ENCODE measurements at places on chromosomes 2 and 18.

DNA sequence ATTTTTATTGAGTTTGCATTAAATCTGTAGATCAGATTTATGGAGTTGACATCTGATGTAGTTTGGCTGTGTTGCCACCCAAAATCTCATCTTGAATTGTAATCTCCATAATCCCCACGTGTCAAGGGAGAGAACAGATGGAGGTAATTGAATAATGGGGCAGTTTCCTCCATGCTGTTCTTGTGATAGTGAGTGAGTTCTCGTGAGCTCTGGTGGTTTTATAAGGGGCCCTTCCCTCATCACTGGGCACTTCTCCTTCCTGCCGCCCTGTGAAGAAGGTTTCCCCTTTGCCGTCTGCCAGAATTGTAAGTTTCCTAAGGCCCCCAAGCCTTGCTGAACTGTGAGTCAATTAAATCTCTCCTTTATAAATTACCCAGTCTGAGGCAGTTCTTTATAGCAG lies 32.2 kb downstream of the ZC3H15 start:
- peak; percentile 14 for DNase-seq

DNA sequence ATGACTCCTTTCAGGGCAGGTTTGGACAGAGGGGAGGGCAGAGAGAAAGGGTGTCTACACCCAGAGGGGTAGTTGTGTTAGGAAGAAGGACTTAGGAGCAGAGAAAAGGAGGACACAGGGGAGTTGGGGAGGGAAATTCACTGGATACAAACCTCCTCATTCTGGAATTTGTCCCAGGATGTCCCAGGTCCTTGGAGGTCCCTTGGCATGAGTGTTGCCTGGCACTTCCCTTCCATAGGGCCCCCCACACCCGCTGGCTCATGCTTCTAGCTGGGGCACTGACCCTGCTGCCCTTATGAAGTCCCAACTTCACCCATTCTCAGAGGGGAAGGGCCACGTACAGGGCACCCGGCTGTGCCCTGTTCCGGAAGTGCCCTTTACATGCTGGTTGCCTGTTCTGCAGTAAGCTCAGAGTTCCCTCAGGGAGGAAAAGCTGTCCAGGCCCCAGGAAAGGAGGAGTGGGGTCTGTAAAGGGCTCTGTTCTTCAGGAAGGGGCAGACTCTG lies 93.6 kb upstream of the SMAD2 start:
- no peak for DNase-seq

- DNase-seq, result no peak
Observed at GRCh38 chr2:10256515-10257031, 46.1 kb upstream of the HPCAL1 start.

DNA sequence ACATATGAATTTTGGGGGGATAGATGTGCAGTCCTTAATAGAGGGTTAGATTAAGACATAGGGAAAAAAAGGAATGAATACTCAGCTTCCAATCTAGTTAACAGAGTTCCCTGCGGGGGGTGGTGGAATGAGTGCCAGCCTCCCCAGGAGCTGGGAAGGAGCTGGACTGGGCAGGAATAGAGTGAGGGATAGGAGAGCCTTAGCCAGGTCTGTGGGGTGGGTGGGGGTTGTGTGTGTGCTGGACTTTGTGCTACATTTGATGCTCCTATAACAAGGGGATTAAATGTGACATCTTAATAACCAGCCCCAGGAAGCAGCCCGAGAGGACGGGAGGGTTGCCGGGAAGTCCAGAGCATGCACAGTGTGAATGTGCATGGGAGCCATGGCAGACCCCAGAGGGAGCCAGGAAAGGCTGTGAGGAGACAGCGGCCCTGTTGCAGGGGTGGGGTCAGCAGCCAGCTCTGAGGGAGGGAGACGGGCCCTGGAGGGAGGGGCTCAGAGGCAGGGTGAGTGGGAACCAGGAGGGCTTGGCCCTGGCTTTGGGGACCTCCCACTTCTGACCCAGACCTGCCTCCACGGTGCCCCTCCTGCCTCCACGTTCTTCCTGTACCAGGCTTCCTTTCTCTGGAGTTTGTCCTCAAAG lies 3.6 kb upstream of the MBP start:
- DNase-seq, result no peak

- DNase-seq, result no peak
Observed at GRCh38 chr2:204362581-204362980, 182.7 kb upstream of the PARD3B start.

DNA sequence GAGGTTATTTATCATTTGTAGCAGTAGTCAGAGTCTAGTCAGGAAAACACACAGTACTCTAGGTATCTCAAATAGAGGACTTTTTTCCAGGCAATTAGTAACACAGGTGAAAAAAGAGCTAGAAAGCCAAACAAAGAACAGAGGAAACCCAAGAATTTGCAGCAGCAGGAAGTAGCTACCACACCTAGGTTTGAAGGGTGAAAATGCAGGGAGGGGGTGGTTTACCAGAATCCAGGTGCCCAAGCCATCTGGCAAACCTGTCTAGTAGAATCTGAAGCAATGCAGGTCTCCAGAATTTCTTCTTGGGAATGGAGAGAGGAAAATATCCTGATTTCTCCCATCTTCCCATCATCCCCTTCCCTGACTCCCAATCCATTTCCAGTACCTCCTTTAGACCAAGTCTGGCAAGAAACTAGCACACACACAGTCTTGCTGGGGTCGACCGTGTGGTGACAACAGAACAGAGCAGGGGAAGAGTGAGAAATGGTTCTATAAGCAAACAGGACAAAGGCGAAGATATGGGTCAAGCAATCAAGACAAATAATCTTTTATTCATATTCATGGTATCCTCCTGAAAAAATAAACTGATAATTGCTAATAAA lies 231.9 kb upstream of the MMADHC start:
- no peak for DNase-seq

DNA sequence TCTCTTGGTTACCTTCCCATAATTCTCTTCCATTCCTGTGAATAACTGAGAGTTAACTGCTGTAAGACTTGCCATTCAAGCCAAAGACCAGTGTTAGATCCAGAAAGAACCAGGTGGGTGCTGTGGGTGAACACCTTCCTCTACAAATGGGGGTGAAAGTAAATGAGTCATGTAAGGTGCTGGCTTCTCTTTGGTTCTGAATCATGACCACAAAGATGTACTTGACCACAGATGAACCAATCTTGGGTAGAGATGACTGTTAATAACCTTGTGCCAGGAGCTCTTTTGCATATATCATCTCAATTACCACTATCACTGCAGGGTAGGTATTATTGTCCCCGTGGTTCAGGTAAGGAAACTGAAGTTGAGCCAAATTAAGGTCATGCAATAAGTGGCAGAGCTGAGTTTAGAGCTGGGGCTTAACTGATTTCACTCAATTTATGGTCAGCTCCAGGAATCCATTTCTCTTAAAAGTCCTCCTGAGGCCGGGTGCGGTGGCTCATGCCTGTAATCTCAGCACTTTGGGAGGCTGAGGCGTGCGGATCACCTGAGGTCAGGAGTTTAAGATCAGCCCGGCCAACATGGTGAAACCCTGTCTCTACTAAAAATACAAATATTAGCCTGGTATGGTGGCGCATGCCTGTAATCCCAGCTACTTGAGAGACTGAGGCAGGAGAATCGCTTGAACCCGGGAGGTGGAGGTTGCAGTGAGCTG lies 244.9 kb upstream of the CXCR4 start:
- peak; percentile 28 for DNase-seq

GRCh38 chr2:74378007-74378406 lies 2.1 kb downstream of the DCTN1 start:
- DNase-seq, result no peak

DNA sequence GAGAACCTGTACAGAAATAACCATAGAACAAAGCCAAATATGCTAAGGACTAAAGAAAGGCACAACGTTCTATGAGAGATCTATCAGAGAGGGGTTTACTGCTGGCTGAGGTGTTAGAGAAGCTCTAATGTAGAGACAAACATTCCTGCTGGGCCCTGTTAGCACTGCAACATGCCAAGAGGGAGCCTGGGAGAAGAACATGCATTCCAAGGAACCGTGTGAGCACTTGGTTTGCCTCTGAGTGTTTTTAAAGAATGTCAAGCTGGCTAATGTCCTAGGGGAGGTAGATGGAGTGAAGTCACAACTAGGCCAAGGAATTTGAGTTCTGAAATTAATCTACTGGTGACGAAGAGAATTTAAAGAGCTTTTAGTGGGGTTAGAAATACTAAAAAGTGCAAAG lies 384.3 kb upstream of the LYPD1 start:
- no peak for DNase-seq

DNA sequence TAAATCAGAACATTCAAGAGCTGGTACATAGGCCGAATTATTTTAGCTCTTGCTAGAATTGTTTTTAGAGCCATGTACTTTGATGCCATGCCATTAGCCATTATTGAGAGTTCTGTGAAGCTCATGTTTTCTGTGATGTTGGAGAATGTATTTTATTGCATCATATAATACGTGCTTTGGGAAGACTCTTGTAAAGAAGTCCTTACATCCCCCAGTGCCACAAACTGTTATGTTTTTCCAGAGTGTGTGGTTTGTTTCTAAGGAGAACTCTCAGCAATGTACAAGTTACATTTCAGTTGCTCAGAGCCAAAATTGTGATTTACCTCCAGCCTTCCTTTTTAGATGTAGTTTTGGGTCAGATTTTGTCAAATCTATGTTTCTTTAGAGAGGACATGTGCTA lies 148.6 kb downstream of the HAUS1 start:
- DNase-seq, result no peak

DNA sequence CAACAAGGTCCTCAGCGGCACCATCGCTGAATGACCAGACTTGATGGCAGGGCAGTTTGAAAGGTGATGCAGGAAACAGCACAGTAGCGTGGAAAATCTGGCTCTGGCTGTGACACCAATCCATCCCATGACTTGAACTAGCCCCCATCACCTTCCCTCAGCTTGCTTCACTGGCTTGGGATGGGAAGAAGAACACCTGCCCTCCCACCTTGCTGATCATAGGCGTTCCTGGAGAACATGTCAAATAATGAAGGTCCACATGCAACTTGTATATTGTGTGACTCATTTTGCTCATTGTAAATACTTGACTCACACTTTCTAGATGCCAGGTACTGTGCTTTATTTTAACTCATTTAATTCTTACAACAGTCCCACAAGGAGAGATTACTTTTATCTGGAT lies 292.4 kb upstream of the SPRED2 start:
- DNase-seq, result no peak

DNA sequence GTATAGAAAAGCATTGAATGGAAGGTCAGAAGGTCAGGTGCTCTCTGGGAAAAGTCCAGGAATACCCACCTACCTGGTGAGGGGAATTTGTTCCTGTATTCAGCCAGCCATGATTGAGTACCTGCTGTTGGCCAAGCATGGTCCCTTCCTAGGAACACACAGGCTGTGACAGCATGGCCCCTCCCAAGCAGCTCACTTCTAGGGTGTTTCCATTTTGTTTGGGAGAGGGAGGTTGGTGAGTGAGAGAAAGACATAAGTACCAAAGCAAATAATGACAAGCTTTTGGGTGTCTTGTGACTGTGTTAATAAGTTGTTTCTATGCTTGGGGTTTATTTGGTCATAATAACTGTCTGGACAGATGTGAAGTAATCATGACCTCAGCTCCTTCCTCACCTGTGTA lies 46.3 kb downstream of the CABLES1 start:
- no peak for DNase-seq

GRCh38 chr18:29311580-29311979 lies 1134.7 kb upstream of the CDH2 start:
- no peak for DNase-seq

GRCh38 chr18:12741351-12741750 lies 38.5 kb downstream of the PSMG2 start:
- no peak for DNase-seq

- no peak for DNase-seq
Observed at GRCh38 chr18:50458366-50458765, 83.5 kb downstream of the SKA1 start.

DNA sequence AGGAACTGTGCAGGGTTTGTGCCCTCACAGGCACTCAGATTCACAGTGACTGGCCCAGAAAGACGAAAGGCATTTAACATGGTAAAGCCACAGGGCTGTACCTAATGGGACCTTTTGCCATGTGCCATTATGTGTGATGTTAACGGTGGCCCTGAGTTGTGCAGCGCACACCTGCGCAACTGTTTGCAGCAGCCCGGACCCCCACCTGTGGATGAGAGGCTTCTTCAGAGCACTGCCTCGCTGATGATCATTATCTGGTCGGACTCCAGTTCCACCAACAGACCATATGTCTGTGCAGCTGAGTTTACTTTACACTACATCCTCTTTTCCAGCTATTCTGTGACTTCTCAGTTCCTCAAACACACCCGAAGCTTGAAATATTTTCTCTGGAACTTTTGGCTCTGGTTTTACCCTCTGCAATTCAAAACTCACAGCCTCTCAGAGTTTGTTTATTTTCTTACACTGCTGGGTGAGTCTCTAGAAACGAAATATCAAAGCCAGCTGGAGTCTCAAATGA lies 35.6 kb upstream of the UBE2F start:
- DNase-seq, result peak; percentile 33

GRCh38 chr2:196589419-196589818 lies 50.1 kb upstream of the CCDC150 start:
- no peak for DNase-seq

GRCh38 chr18:28768791-28769768 lies 592.1 kb upstream of the CDH2 start:
- no peak for DNase-seq

DNA sequence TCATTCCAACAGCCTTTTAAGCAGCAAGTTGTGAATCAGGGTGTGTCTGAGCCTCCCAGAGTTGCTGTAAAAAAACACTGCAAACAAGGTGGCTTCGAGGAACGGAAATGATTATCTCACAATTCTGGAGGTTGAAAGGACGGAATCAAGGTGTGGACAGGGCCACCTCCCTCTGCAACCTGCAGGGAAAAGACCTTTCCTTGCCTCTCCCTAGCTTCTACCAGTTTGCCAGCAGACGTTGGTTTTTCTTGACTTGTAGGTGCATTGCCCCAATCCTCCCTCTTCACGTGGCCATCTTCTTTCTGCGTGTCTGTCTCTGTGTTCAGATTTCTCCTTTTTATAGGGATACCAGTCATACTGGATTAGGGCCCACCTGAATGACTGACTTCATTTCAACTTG lies 24.8 kb upstream of the TMEM131 start:
- DNase-seq, result no peak

GRCh38 chr2:61550375-61551209 lies 12.4 kb upstream of the XPO1 start:
- no peak for DNase-seq

- no peak for DNase-seq
Observed at GRCh38 chr2:236823041-236823629, 253.5 kb downstream of the ACKR3 start.

DNA sequence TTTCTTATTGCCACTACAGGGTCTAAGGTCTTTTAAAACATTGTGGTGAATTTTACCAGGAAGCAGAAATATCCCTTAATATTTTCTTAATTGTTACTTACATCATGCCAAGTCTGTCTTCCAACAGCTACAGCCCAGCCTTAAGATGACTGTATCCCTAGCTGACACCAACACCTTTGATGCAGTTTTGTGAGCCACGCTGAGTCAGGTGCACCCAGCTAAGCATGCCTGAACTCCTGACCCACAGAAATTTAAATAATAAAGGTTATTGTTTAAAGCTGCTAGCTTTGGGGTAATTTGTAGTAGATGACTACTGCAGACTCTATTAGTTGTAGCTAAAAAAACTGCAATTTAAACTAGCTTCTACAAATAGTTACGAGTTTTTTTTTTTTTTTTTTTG lies 1757.9 kb upstream of the LRRTM1 start:
- DNase-seq, result no peak

Measured in HL-60 (cell line).